ENCODE measurements at places on chromosomes 1 and 21.
A peak's percentile ranks its signal among the peaks of the same experiment; 100 is the strongest.

DNA sequence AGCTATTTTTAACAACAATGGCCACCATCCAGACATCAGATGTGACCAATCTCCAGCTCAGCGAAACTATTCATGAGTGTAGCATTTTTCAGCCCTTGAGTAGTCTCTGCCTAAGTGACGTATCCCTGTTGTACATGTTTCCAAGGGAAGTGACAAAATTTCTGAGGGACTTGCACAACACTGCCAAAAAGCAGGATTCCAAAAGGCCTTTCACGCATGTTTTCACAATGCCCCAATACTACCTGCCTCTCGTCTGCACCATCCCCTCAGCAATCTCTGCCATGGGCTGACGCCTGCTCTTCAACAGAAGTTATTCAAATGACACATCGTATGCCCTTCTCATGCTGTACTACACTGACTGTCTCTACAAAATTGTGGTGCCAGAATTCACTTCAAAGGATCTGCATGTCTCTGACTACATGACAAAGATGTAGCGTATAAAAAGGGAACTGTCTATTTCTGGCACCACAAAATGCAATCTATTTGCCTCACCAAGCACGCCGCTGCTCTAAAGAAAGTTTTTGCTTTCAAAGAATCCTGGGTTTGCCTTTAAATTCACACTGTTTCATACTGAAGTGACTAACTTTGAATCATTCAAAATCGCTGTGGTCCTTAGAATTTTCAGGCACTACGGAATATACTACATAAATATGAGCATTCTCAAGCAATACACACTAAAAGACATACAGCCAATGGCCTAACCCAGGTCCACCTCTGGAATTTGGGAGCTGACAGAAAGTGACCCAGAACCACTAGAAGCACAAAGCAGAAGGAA lies 32.9 kb downstream of the JAK1 start:
- DNase-seq = no peak

- DNase-seq = no peak
Measured at GRCh38 chr1:11708554-11709350, 17.2 kb downstream of the DRAXIN start.

- DNase-seq = no peak
Measured at GRCh38 chr1:159196543-159196942, 8.1 kb upstream of the ACKR1 start.

DNA sequence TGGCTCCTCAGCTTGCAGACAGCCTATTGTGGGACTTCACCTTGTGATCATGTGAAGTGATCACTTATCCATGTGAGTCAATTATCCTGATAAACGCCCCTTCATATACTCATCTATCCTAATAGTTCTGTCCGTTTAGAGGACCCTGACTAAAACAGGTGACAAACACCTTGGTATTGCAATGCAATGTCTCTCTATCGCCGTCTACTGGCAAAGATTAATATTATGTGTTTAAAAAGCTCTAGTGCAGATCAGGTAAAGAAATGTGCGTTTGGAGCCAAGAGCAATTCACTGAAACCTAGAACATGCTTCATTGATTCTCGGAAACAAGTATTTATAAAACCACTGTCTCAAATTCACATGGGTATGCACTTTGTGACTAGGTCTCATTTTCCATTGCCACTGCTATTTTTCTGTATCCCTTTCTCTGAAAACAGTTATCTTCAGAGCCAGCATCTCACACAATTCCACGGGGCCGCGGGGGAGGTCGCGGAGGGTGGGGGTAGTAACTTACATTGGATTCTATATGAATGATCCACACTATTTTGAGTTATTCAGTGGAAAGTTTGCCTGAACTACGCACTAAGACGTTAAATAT lies 554.6 kb upstream of the NCAM2 start:
- no peak for DNase-seq

GRCh38 chr1:247647864-247648263 lies 31.7 kb downstream of the OR13G1 start:
- DNase-seq = no peak

GRCh38 chr1:208965351-208965750 lies 618.2 kb upstream of the CAMK1G start:
- no peak for DNase-seq

GRCh38 chr21:37753122-37753599 lies 163.1 kb downstream of the KCNJ6 start:
- no peak for DNase-seq

- peak; percentile 3 for DNase-seq
Measured at GRCh38 chr1:200938955-200939354, 44.3 kb downstream of the INAVA start.

DNA sequence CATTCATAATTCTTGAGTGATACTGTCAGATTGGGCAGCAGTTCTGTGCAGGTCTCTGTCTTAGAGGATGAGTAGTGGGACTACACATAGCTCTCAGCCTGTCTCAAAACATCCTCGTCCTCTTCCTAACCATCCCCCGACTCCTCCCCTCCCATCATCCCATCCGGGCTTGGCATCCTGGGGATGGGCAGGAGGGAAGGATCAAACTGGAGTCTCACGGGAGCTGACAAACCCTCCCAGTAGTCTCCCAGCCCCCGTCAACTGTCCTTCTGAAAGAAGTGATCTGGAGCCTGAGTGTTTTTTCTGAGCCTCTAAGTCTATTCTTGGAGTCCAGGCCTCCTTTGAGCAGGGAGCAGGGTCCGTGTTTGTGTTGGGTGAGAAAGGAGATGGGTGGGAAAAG lies 102.0 kb downstream of the PAX7 start:
- no peak for DNase-seq

DNA sequence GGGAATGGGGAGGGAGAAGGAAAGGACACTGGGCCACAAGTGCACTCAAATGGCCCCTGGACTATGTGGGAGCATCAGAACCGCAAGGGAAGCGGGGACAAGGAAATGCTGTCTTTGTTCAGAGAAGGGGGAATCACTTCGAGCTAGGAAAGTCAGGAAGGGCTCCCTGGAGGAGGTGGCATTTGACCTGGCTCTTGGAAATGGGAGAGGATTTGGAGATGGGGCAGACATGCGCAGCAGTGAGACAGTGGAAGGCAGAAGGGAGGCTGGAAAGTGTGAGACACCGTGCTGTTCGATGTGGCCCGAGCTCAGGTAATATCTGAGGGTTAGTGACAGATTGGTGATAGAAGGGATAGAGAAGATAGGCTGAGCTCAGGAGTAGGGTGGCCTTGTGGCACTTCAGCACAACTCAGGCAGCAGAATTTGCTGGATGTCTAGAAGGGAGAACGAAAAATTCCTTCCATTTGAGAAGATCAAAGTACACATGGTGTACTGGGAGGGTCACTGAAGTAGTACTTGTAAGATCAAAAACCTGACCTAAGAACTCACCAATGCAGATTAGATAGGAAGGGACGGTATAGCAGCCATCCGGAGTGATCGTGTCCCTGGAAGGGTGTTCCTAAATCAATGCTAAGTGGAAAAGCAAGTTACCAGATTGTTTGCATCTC lies 25.4 kb downstream of the SLC1A7 start:
- no peak for DNase-seq

- no peak for DNase-seq
Measured at GRCh38 chr1:201215531-201216357, 25.1 kb downstream of the IGFN1 start.

GRCh38 chr1:221723848-221724236 lies 18.0 kb downstream of the DUSP10 start:
- DNase-seq = no peak

GRCh38 chr1:63892632-63893395 lies 119.0 kb downstream of the ROR1 start:
- no peak for DNase-seq

DNA sequence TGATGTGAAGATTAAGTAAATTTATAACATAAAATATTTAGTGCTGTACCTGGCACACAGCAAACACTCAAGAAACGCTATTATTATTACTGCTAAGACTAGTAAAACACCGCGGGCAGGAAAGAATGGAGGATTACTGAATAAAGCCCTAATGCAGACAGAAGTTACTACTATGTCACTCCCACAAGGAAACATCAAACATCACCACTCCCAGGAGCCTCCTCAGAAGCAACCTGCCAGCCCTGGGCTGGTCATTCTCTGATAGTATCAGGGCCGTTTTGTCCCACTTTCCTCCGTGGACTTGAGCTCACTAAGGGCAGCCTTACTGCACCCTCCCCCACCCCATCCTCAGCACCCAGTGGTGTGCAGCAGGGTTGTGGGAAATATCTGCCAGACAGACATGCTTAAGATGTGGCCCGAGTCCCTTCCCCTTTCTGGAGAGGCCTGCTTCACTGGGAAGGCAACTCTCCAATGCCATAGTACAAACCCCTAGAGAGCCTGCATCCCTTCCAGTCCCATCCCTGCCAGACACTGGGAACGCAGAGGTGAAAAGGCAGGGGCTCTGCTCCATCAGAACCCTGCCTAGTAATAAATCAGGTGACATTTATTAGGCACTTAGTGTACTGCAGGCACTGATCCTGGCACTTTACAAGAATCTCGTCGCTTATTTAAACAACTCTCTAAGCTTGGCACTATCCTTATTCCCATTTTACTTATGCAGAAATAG lies 41.7 kb upstream of the ECE1 start:
- DNase-seq = no peak

DNA sequence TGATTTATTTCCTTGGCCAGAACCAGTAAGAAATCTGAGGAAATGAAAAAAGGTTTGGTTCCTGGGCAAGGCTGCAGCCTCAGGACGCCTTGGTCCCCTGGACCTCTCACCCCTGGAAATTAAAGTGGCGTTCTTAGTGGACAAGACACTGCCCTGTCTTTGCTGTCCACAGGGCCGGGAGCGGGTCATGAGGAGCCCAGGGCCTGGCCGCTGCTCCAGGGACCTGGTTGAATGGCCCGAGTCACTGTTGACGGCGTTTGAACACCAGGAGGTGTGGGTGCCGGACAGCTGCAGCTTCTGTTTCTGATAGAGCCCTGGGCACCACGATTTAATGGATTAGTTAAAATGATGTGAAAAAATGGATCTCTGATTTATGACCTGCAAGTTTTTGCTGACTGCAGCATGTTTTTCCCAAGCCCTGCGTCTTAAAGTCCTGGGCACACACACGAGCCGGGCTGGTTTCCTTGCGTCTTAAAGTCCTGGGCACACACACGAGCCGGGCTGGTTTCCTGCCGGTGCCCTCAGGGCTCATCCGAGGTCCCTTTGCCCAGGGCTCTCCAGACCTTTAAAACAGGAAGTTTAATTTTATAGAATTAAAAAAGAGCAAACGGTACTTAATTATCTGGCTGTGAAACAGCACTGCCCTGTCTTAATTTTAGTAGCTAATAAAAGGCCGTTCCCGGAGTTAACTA lies 74.1 kb upstream of the ACTRT2 start:
- DNase-seq = no peak

GRCh38 chr1:42552636-42553035 lies 89.5 kb downstream of the CCDC30 start:
- no peak for DNase-seq

DNA sequence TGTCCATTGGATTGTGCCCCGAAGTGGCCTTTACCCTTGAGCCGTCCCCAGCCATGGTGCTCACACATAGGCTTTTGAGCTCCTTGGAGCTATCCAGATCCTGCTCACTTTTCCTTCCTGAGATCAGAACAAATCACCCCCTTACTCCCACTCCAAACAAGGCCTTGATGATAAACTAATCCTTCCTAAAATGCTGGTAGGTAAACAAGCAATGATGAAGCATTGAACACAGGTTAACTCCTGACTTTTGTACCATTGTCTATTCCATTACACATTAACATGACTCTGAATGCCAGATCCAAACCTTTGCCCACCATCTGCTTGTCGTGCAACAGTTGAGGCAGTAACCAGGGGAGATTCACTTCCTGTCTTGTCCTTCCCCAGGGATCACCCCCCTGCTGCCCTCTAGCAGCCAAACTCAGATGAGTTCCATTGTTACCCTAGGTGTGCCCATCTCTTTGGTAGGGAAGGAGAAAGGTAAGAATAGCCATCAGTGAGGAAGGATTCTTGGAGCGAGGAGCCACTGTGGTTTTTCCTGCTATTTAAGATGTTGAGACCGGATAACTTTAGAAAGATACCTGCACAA lies 79.5 kb upstream of the DNAJC6 start:
- DNase-seq = no peak

- DNase-seq = peak; percentile 66
Measured at GRCh38 chr1:108703939-108704338, 8.8 kb upstream of the FNDC7 start.

- no peak for DNase-seq
Measured at GRCh38 chr1:82160903-82161302, 360.2 kb downstream of the ADGRL2 start.

DNA sequence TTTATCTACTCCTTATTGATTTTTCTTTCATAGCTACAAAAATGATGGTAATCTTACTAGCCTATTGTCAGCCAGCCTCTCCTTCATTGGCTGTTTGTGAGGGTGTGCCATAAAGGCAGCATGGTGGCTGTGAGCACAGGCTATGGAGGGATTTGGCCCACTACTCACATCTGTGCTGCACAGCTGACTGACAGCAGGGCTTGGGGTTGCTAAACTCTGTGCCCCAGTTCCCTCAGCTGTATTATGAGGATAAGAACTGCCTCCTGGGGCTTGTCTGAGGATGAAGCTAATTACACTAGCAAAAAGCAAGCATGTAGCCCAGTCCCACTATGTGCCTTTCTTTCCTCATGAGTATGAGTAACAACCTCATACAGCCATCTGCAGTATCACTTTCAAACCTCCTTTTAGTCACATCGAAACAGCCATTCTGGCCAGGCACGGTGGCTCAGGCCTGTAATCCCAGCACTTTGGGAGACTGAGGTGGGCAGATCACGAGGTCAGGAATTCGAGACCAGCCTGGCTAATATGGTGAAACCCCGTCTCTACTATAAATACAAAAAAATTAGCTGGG lies 66.2 kb downstream of the COQ8A start:
- no peak for DNase-seq

DNA sequence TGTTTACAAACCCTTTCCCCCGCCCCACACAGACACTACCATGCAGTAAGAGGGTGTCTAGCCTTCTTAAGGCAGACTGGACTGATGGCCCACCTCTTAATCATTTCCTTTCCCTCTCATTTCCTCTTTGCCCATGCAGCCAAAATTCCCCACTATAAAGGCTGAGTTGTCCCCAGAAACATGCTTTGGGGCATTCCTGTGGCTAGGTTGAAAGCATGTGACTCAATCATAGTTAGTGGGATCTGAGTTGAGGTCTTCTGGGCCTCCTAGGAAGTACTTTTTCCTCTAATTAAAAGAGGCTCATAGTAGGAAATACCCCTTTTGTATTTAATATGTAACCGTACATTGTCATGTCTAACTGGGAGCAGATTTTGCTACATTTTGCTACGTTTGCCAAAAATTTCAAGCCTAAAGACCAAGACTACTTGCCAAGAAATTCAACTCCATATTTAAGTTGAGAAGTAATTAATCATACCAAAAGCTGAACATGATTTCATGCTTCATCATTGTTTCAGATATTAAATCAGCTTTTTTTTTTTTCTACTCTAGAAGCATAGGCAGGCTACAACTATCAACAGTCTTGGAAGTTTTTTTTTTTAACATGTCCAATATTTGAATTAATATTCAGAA lies 174.7 kb downstream of the ADGRL4 start:
- DNase-seq = no peak

GRCh38 chr21:17433730-17434129 lies 79.1 kb upstream of the CXADR start:
- DNase-seq = no peak

- DNase-seq = no peak
Measured at GRCh38 chr21:25732091-25732760, 2.5 kb downstream of the ATP5PF start.

- no peak for DNase-seq
Measured at GRCh38 chr21:25709684-25710265, 24.9 kb downstream of the ATP5PF start.

GRCh38 chr1:33307494-33307864 lies 13.4 kb downstream of the A3GALT2 start:
- no peak for DNase-seq

- no peak for DNase-seq
Measured at GRCh38 chr21:34135330-34135729, 62.0 kb downstream of the MRPS6 start.

- no peak for DNase-seq
Measured at GRCh38 chr1:155339515-155340097, 18.9 kb downstream of the RUSC1 start.

Data from CD4-positive, alpha-beta memory T cell (primary cell).